Fibroblast of lung (primary cell): ENCODE measurements at places on chromosomes 5 and 9. TPM values are rescaled to one million over a fixed set of nuclear protein-coding genes. Genes with fewer than 3 reads are reported as not detected.

The ADRB2 gene
- total RNA-seq, result 1.0 and 4.5 TPM in 2 replicates

The ZNF883 gene
- total RNA-seq, result 6.2 and 9.7 TPM in 2 replicates

The PCDHGC4 gene
- total RNA-seq, result 1.5 and 3.0 TPM in 2 replicates

The CDC20B gene
- total RNA-seq, result under 0.01 TPM in 1 of 2 replicates, not detected in the other

The MEGF9 gene
- total RNA-seq, result 15.9 and 24.9 TPM in 2 replicates

The ZNF782 gene
- total RNA-seq, result 2.6 and 3.3 TPM in 2 replicates

The CYSTM1 gene
- total RNA-seq, result 18.7 and 24.3 TPM in 2 replicates

The DMRTA1 gene
- 0.26 and 0.83 TPM in 2 replicates for total RNA-seq

The GRM6 gene
- not detected in 2 replicates for total RNA-seq

The ARHGEF28 gene
- total RNA-seq, result 10.3 and 34.3 TPM in 2 replicates

The FRRS1L gene
- total RNA-seq, result 0.17 and 0.26 TPM in 2 replicates

The EPB41L4B gene
- 1.5 and 2.8 TPM in 2 replicates for total RNA-seq

The LCN9 gene
- total RNA-seq, result not detected in 2 replicates

The SPATA31C1 gene
- not detected in 2 replicates for total RNA-seq

The ZDHHC11 gene
- total RNA-seq, result 2.5 and 2.6 TPM in 2 replicates

The NUTM2F gene
- not detected in 2 replicates for total RNA-seq

The IL13 gene
- not detected in 2 replicates for total RNA-seq

The FBXO38 gene
- total RNA-seq, result 50.3 and 62.4 TPM in 2 replicates

The DBH gene
- total RNA-seq, result not detected in 2 replicates

The PCDHGA8 gene
- total RNA-seq, result 2.6 and 4.6 TPM in 2 replicates

The SMAD5 gene
- 43.4 and 44.3 TPM in 2 replicates for total RNA-seq

The NOTCH1 gene
- 10.9 and 12.1 TPM in 2 replicates for total RNA-seq

The SLC25A2 gene
- total RNA-seq, result 0.66 TPM in 1 of 2 replicates, not detected in the other

The SIT1 gene
- total RNA-seq, result 0.17 TPM in 1 of 2 replicates, not detected in the other

The ENTPD2 gene
- under 0.01 TPM in 2 replicates for total RNA-seq

The PCDHB6 gene
- total RNA-seq, result 0.26 and 0.33 TPM in 2 replicates

The LCP2 gene
- total RNA-seq, result under 0.01 TPM in 1 of 2 replicates, not detected in the other

The ZFP2 gene
- 1.5 and 2.8 TPM in 2 replicates for total RNA-seq

The TSLP gene
- 9.2 and 18.7 TPM in 2 replicates for total RNA-seq

The TRIM36 gene
- total RNA-seq, result under 0.01 and 0.33 TPM in 2 replicates

The GLRA1 gene
- total RNA-seq, result not detected in 2 replicates

The HRH2 gene
- total RNA-seq, result not detected in 2 replicates

The GARNL3 gene
- 3.9 and 6.4 TPM in 2 replicates for total RNA-seq

The CDH9 gene
- not detected in 2 replicates for total RNA-seq

The SLC34A3 gene
- not detected in 2 replicates for total RNA-seq

The ARAP3 gene
- 2.6 and 3.8 TPM in 2 replicates for total RNA-seq

The FOXD4L3 gene
- total RNA-seq, result under 0.01 TPM in 1 of 2 replicates, not detected in the other

The IL3 gene
- not detected in 2 replicates for total RNA-seq

The TMC1 gene
- 0.33 TPM in 1 of 2 replicates, not detected in the other for total RNA-seq

The ANKRD18A gene
- total RNA-seq, result not detected in 2 replicates

The OBP2B gene
- total RNA-seq, result not detected in 2 replicates

The FST gene
- 129 and 759 TPM in 2 replicates for total RNA-seq

The ENTPD8 gene
- total RNA-seq, result under 0.01 TPM in 1 of 2 replicates, not detected in the other
